ENCODE measurements at places on chromosomes 5 and 9.

DNA sequence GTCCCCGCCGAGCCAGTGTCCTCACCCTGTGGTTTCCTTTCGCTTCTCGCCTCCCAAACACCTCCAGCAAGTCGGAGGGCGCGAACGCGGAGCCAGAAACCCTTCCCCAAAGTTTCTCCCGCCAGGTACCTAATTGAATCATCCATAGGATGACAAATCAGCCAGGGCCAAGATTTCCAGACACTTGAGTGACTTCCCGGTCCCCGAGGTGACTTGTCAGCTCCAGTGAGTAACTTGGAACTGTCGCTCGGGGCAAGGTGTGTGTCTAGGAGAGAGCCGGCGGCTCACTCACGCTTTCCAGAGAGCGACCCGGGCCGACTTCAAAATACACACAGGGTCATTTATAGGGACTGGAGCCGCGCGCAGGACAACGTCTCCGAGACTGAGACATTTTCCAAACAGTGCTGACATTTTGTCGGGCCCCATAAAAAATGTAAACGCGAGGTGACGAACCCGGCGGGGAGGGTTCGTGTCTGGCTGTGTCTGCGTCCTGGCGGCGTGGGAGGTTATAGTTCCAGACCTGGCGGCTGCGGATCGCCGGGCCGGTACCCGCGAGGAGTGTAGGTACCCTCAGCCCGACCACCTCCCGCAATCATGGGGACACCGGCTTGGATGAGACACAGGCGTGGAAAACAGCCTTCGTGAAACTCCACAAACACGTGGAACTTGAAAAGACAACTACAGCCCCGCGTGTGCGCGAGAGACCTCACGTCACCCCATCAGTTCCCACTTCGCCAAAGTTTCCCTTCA lies 1.4 kb downstream of the GLIS3 start:
- peak; percentile 72 for DNase-seq

GRCh38 chr5:179306191-179307012 lies 38.9 kb downstream of the ADAMTS2 start:
- no peak for DNase-seq

GRCh38 chr9:126915846-126916543 lies 1.4 kb downstream of the RALGPS1 start:
- DNase-seq = no peak

DNA sequence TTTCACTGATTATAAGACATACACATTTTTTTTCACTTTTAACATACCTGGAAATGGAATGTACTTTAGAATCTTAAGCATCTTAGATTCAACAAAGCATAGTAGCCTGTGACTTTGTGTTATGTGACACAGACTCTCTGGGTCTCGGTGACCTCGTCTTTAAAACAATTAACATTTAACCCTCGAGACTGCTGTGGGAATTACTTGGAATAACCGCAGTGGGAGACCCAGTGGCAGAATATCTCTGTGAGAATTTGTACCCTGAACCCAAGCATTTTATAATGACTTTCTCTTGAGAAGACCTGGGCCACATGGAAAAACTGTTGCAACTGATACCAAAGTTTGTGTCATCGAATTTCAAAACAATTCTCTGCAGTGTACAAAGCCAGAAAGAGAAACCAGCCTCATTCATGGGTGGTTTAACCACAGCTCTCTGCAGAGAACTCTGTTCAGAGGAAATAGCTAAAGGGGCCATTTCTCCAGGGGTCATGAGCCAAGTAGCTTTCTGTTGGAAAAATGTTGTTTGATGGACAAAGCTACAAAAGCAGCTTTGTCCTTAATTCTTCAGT lies 10.0 kb upstream of the RETREG1 start:
- peak; percentile 15 for DNase-seq

DNA sequence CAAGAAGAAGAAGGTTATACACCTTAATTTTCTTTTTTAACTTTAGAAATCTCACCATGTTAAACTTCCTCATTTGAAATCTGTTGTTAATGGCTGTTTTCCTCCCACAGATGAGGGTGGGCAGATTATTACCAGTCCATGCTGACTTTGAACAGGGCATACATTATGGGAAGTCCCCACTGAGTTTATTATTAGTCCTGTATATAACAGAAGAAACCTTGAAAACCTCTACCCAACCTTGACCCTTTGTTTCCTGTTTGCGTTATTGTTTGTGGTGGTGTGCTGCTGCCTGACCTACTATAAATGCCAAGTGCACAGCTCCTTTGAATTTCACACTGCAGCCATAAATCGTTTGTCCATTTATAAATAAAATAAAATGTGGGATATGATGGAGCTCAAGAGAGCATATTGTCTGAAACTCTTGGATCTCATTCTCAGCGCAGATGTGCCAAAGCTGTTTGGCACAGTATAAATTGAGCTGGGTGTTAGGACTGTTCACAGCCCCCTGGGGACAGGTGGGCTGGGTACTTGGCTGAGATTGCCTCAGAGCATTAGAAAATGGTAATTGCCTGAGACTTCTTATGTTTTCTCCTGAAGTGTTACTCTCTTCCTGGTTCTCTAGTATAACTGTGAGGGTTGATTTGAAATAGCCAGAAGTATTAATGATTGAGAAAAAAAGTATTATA lies 139.6 kb downstream of the SPATA31D1 start:
- no peak for DNase-seq

GRCh38 chr5:9765419-9766140 lies 135.4 kb upstream of the TAS2R1 start:
- peak; percentile 33 for DNase-seq

DNA sequence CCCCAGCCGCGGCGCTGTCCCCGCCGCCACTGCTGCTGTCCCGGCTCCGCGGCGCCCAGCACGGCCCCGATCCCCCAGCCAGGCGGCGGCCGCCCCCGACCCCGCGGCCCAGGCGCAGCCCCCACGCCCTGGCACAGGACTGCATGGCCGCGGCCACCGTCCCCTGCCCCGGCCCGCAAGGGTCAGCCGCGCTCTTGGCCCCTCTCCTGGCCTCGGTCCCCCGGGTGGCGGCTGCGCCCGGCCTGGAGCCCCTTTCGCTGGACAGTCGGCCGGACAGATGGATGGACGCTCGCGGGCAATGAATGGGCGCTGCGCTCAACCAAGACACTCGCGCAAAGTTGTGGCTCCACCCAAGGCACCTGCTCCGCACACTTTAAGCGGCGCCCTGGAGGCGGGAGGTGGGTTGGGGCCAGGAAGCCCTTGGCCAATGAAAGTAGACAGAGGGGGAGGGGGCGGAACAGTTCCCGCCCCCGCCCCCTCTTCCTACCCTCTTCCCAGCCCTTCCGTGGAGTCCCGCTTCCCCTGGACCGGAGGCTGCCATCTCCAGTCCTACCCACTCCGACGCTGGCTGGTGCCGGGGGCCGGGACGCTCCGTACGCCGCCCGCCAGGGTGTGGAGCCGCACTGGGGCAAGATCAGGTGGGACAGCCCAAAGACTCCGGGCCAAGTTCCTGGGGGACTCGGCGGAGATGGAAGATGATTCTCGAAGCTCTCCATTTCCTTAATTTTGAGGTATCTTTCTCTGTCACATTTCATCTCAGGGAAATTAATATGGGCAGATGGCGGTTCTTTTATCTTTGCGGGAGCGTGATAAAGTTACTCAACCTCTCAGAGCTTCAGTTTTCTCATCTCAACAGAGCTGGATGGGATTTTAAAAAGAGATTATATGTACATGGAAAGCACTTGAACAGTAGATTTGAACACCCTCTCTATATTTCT lies at the start of gene GLDC:
Gene GLDC (minus strand): TSS at position 375 of the 938 bp plus-strand sequence. CDS start 230 bp downstream, at position 145.
- no peak for DNase-seq

DNA sequence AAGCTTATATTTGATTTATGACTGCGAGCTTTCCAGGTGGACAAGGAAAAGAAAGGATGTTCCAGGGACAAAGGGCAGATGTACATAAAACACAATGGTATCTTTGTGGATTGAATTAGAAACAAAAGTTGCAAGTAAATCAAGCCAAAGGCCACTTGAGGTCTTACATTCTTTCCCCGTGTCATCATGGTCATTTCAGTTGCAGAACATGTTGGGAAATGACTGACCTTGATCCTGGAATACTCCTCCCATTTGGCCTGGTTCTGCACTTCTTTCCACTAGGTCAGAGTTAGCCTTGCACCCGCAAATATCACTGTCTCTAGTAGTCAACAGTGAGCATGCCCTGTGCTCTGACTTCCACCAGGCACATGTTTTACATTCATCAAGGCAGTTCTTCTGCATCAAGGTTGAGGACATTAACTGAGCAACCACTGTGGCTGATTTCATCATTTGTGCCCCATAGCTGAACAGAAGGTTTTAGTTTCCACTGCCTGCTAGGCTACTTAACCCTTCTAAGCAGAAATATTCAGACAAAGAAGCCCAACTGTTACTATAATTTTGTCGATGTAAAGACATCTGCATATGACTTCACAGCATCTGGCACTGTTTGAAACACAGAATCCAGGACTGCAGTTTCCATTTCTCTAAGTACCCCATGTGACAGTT lies 1161.7 kb upstream of the DMAC1 start:
- peak; percentile 43 for DNase-seq

GRCh38 chr5:154409230-154409840 lies 36.5 kb upstream of the SAP30L start:
- no peak for DNase-seq

DNA sequence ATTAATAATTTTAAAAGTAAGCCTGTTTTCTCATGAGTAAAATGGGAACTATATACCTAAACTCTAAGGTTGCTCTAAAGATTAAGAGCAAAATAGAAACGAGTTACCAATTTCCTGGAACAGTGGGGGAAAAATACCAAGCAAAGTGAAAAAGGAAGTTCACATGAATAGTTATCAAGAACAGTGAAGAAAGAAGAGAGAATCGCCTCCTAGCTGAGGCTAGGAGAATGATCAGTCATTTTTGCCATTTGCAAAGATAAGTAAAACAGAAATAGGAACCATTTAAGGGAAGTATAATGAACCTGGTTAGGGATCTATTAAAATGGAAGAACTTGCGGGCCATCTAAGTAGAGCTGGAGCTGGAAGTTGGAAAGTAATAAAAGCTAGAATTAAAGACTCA lies 50.7 kb downstream of the P4HA2 start:
- DNase-seq = no peak

DNA sequence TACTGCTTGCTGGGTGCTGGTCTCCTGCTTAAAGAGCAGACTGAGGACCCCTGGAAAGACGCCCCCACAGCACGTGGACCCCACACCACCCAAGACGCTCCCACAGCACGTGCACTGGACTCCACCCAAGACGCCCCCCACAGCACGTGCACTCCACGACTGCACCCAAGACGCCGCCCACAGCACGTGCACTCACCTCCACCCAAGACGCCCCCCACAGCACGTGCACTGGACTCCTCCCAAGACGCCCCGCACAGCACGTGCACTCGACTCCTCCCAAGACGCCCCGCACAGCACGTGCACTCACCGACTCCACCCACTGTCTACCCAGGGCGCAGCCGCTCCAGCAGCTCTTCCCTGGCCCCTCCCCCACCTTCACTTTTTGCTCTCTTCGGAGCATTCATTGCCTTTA lies 50.5 kb downstream of the EHMT1 start:
- DNase-seq = no peak

DNA sequence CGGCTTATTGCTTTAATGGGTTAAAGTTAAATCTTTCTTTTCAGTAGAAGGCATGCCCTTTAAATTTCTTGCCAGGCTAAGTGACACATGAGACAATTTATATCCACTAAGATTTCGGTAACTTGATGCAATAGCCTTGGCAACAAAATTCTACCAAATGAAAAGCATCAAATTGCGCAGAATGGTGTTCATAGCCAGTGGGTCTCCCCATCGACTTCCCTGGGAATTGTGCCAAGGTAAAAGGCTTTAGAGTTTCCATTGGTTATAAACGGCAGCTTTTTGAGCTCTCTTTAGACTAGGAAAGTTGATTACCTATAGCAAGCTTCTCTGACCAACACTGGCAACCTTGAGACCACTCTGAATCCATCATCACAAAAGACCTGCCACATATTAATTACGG lies 358.4 kb downstream of the ARRDC3 start:
- no peak for DNase-seq

- no peak for DNase-seq
Measured at GRCh38 chr5:147611483-147611882, 101.6 kb upstream of the DPYSL3 start.

DNA sequence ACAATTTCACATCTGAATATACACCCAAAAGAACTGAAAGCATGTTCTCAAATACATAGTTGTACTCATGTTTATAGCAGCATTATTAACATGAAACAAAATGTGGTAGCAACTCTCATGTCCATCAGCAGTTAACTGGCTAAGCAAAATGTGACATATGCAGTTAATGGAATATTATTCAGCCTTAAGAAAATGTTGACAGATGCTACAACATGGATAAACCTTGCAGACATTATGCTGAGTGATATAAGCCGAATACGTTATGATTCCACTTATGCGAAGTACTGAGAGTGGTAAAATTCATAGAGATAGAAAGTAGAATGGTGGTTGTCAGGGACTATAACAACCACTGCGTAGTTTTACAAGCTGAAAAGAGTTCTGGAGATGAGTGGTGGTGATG lies 1469.0 kb upstream of the ACO1 start:
- DNase-seq = no peak

GRCh38 chr5:138789771-138790242 lies 36.6 kb downstream of the CTNNA1 start:
- DNase-seq = peak; percentile 56
